Activated naive CD4-positive, alpha-beta T cell treated with Interleukin-2 at 50 U/mL for 16 hours (primary cell): ENCODE measurements at places on chromosomes 3 and 15.

- no peak for DNase-seq
Measured at GRCh38 chr15:99850517-99850916, 117.3 kb upstream of the LYSMD4 start.

DNA sequence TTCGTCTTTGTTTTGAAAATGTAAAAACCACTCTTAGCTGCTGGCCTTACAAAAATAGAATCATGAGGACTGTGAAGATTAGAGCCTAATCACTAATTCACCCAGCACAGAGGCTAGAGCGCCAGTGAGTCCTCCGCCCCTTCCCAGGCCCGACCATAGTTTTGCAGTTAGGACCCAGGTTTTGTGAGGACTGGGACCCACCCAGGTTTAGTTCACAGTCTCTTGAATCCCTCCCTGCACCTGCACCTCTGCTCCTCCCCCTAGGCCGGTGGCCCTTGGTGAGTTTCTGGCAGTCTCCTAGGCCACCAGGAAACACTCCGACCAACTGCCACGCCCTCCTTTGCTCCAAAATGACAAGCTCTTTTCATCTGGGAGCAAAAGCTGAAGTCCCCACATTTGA lies 136.0 kb upstream of the CCDC54 start:
- DNase-seq: no peak

GRCh38 chr3:65888196-65888595 lies 150.5 kb downstream of the MAGI1 start:
- no peak for DNase-seq

DNA sequence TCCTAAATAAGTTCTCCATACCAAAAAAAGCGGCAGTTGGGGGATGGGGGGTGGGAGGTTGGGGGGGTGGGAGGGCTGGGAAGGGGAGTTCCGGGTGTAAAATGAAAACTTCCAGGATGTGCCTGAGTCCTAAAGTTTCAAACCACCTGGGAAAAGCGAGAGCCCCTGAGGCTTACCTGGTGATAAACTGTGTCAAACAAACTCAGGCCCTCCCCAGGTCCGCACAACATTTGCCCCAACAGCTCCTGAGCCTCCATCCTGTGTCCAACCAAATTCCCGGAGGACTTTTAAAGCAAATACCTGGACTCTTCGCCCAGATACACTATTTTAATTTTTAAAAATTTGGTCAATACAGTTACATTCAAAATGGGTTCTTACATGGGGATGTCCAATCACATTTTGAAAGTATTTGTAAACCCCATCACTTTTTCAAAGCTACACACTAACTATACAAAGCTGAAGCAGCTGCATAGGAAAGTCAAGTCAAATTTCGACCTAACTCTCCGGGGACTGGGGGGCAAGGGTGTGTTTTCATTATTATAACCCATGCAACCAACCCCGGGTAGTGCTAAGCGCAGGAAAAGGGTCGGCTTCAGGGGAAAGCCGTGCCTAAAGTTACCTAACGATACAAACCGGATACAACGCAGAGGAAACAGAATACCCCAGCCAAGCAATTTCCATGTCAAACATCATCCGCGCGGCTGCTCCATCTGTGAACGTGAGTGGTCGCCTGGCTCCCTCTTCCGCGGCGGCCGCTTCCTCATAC lies 685 bp upstream of the FOXB1 start:
- no peak for DNase-seq

GRCh38 chr15:56804279-56804678 lies 71.0 kb upstream of the ZNF280D start:
- DNase-seq: no peak

DNA sequence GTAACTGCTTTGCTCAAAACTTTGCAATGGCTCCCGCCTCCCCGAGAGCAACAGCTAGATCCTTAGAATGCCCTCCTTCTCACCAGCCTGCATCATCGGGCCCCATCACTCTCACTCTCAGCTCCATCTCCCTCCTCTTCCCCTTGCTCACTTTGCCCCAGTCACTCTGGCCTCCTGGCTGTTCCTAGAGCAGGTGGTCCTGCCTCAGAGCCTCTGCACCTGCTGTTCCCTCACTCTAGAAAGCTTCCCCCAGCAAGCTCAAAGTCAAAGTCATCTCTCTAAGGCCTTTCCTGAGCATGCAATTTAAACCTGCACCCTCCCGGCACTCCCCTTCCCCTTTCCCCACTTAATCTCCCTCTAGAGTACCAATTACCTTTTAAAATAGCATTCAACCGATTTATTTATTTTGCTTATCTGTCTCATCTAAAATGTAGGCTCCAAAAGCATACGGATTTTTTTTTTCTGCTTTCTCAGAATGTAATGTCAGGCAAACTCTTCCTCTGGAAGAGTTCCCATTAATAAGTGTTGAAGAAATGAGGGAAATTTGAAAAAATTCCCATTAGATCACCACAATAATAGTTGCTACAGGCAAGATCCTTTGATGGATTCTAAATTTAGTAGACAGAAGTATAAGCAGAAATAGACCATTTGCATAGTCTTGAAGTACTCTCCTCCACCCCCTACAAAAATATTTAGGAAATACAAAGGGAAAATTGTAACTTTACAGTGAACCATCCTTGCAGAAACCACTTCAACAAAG lies 15.9 kb upstream of the HES1 start:
- no peak for DNase-seq

DNA sequence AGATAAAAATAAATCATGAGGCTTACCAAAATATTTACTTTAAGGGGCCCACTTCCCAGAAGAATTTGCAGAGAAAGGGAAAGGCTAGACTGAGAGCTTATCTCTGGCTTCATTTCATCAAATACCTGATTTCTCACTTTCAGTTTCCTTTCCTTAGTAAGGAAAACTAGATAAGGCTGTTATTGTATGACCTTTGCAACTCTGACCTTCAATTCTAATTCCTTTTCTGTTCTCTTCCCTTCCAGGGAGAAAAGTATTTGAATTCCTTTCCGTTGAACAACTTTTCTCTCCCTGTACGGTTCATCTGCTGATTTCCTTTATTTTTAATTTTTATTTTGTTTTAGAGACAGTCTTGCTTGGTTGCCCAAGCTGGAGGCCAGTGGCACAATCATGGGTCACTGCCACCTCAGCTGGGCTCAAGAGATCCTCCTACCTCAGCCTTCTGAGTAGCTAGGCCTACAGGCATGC lies 7.1 kb upstream of the PXK start:
- DNase-seq: no peak

DNA sequence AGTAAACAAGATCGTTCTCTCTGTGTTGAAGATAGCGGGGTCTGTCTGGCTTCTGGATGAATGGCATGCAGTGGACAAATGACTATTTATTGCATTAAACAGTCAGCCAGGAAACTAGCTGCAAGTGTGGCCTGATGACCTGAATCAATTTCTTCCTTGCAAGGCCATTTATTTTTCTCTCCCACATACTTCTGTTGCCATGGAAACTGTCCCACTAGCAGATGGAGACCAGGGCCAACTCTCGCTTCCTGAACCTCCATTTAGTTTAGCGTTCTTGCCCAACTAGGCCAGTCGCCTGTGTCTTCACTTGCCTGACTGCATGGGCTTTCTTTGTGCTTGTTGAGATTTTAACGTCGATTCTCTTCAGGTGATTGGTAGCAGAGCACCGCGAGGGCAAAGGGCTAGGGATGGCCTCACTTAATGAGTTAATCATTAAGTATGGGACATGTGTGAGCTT lies 27.6 kb downstream of the LMCD1 start:
- no peak for DNase-seq
